ENCODE measurements at places on chromosomes 16 and 17. TPM values are rescaled to one million over a fixed set of nuclear protein-coding genes. Genes with fewer than 3 reads are reported as not detected.

PNMT gene
- polyA plus RNA-seq, result 1.2 TPM

PRSS36 gene
- polyA plus RNA-seq, result 0.78 TPM

CCR7 gene
- 0.40 TPM for polyA plus RNA-seq

SGCA gene
- 0.83 TPM for polyA plus RNA-seq

SRCIN1 gene
- 2.4 TPM for polyA plus RNA-seq

DCUN1D3 gene
- polyA plus RNA-seq, result 9.6 TPM

IL17C gene
- not detected for polyA plus RNA-seq

NACA2 gene
- 2.9 TPM for polyA plus RNA-seq

PRCD gene
- 2.2 TPM for polyA plus RNA-seq

- DNase-seq, result no peak
These were observed 4.5 kb upstream of the UNC13D start for GRCh38 chr17:75848523-75849278.

- no peak for DNase-seq
These were observed 1.4 kb upstream of the RHBDL3 start for GRCh38 chr17:32264140-32264799.

- no peak for DNase-seq
These were observed 7.4 kb upstream of the HSD17B2 start for GRCh38 chr16:82027629-82028064.

- no peak for DNase-seq
These were observed 8.1 kb downstream of the CLTC start for GRCh38 chr17:59627770-59628171.

DNA sequence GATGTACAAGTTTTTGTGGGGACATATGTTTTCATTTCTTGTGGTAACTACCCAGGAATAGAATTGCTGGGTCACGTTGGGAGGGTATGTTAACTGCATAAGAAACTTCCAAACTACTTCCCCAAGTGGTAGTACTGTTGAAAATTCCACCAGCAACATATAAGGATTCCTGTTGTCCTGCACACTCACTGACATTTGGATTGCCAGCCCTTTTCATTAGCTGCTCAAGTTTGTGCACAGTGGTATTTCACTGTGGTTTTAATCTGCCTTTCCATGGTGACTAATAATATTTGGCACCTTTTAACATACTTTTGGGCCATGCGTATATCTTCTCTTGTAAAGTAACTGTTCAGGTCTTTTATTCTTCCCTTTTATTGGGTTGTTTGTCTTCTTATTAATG is 103.3 kb downstream of the GNAO1 start:
- no peak for DNase-seq

- no peak for DNase-seq
These were observed 5.5 kb upstream of the ZG16B start for GRCh38 chr16:2824626-2825025.

- no peak for DNase-seq
These were observed 64.9 kb downstream of the PLD6 start for GRCh38 chr17:17141279-17141678.

DNA sequence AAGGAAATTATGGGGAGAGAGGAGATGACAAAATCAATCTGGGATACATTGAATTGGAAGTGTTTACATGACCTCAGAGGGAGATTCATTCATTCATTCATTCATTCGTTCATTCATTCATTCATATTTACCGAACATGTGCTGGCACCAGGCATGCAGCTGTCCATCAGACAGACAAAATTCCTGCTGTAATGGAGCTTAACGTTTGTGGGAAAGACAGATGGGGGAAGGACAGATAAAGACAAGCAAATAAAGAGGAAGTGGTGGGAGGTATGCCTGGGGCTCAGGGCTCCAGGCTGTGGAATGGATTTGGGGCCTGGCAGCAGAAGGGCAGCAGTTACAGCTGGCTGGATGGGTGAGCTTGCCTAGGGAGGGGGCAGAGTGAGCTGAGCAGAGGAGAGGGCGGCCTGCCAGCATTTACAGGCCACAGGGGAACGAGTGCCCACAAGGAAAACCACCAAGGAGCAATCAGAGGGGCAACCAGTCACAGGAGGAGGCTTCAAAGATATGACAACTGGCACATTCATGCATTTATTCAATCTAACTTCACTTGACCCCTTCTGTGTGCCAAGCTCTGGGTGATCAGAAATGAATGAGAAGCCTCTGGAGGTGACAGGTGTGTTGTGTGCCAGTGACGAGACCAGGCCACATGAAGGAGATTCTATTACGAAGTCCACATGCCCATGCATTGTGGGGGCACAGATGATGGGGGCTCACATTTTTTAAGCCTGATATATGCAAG is 48.5 kb downstream of the ARHGAP27 start:
- DNase-seq, result no peak

GRCh38 chr16:11792410-11793241 is 4.4 kb downstream of the ZC3H7A start:
- no peak for DNase-seq

DNA sequence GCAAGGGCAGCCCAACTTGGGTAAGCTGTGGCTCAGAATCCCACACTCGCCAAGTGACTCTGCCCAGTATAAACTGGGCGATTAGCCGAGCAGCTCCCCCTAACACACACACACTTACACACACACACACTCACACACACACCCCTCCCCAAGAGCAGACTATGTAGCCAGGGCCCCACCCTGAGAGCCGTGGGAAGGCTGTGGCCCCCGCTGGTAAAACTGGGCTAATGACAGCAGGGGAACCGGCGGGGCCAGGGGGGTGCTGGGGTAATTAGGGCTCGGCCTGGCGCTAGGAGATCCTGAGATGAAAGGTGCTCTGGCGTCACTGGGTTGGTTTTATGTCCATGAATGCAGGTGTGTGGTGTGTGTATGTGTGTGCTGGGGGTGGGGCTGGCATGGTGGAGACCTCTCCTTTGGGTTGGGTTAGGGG is 1.1 kb upstream of the THRA start:
- no peak for DNase-seq

GRCh38 chr16:87324411-87325275 is 7.5 kb upstream of the C16orf95 start:
- DNase-seq, result no peak

GRCh38 chr16:54280751-54281150 is 5.8 kb downstream of the IRX3 start:
- no peak for DNase-seq

GRCh38 chr16:35734728-35735402 is 2275.5 kb downstream of the TP53TG3F start:
- DNase-seq, result no peak
